NCI-H226 (cell line): ENCODE measurements at places on chromosomes 4 and X.

- no peak for DNase-seq
Observed at GRCh38 chrX:154819771-154820341, 14.6 kb upstream of the MPP1 start.

DNA sequence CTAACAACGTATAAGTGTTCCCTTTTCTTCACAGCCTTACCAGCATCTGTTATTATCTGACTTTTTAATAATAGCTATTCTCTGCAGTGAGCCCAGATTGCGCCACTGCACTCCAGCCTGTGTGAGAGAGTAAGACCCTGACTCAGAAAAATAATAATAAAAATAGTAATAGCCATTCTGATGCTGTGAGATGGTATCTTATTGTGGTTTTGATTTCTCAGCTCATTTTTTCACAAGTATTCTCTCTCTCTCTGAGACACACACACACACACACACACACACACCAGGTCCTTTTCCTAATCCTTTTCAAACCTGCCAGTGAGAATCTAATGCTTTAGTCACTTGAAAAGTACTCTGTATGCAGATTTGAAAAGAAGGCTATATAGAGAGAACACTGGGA is 89.8 kb downstream of the CHIC2 start:
- DNase-seq, result no peak

DNA sequence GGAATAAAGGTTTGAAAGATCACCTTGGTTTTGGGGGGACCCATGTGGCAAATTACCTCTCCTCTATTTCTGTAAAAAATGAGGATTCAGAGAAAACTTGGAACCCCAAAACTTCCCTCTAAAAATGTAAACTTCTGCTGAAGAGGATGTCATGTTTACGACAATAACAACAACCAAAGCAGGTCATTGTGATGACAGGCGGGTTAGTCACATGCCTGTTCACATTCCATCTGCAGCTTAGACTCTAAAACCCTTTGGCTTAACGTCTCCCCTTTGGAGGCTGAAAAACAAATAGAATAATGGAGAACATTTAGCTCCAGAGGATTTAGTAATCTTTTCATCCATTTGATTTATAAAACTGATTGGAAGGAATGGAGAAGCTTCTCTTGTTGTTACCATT is 75.0 kb upstream of the FAM9C start:
- DNase-seq, result no peak

DNA sequence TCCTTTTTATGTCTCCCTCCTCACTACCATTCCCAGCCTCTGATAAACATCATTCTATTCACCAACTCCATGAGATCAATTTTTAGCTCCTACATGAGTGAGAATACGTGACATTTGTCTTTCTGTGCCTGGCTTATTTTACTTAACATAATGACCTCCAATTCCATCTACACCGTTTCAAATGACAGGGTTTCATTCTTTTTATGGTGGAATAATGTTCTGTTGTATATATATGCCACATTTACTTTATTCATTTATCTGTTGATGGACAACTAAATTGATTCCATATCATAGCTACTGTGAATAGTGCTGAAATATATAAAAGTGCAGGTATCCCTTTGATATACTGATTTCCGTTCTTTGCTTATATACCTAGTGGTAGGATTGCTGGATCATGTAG is 503.9 kb downstream of the SMARCA1 start:
- no peak for DNase-seq

- no peak for DNase-seq
Observed at GRCh38 chrX:130974323-130974722, 71.3 kb upstream of the ENOX2 start.

GRCh38 chr4:117425636-117426035 is 340.3 kb upstream of the TRAM1L1 start:
- no peak for DNase-seq

GRCh38 chr4:3231471-3231870 is 17.5 kb upstream of the MSANTD1 start:
- DNase-seq, result no peak

GRCh38 chr4:6632125-6632524 is 8.4 kb upstream of the MRFAP1 start:
- DNase-seq, result no peak

DNA sequence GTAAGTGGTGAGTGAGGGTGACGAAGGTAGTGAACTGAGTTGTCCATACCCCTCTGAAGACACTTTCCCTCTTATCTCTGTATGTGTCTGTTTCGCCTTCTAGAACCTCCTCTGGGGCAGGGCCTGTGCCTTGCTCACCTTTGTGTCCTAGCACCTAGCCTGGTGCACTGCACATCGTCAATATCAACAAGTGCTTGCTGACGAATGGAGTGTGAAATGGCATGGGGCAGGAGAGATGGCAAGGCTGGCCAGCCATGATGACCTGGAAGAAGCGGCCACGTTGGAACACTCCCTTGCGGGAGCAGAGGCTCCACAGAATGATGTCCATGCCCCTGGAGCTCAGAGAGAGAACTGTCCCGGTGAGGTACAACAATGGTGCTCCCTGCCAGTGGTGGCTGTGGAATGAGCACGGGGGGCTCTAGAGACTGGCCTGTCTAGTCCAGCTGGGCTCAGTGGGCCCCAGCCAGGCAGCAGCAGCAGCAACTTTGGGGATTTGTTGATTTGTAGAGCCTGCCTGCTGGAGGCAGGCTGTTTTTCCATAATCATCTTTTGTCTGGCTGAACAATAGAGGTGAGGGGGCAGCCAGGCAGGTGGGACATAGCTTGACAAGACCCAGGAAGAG is 112.2 kb upstream of the PJA1 start:
- DNase-seq, result no peak

- no peak for DNase-seq
Observed at GRCh38 chrX:98405376-98405775, 1521.7 kb downstream of the RPA4 start.

GRCh38 chr4:113809311-113809710 is 47.8 kb upstream of the CAMK2D start:
- no peak for DNase-seq

DNA sequence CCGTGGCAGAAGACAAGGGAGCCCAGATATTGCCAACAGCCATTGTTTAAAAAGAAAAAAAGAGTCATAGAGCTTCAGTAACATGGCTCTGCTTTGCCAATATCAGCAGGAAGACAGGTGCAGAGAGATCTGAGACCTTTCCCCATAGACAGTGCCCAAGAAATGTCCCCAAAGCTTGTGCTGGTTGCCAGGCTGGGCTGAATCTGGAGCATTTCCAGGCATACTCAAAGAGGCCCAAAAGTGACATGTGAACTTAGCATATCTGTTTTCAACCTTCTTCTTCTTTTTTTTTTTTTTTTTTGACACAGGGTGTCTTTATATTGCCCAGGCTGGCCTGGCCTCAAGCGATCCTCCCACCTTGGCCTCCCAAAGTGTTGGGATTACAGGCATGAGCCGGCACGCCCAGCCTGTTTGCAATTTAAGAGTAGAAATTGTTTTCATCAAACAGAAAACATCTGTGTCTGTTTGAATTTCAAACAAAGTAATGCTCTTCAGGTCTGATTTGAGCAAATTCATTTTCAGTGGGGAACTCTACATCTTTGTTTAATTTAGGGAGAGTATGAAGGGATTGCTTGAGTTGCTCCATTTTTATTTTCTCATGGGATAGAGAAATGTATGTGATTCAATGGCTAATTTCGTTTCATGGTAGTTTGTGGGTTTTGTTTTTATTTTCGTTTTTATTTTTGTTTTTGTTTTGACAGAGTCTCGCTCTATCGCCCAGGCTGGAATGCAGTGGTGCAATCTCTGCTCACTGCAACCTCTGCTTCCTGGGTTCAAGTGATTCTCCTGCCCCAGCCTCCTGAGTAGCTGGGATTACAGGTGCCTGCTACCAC is 56.6 kb upstream of the RBM47 start:
- DNase-seq, result no peak

DNA sequence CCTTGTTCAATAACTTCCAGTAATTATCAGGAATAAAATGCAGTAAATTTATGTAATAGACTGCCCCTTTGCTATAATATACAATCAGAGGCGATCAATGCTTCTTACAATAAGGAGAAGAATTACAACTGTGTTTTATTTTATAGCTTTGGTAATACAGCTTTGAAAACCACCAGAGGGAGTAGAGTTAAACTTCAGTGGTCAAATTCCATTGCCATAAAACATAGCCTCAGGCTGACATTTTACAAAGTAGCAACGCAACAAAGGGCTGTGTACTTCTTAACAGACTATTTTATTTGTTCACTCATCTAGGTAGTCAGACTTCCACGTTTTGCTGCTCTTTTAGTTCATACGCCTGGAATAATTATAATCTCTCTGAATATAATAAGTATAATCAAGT is 58.5 kb downstream of the TEX13C start:
- DNase-seq, result no peak

DNA sequence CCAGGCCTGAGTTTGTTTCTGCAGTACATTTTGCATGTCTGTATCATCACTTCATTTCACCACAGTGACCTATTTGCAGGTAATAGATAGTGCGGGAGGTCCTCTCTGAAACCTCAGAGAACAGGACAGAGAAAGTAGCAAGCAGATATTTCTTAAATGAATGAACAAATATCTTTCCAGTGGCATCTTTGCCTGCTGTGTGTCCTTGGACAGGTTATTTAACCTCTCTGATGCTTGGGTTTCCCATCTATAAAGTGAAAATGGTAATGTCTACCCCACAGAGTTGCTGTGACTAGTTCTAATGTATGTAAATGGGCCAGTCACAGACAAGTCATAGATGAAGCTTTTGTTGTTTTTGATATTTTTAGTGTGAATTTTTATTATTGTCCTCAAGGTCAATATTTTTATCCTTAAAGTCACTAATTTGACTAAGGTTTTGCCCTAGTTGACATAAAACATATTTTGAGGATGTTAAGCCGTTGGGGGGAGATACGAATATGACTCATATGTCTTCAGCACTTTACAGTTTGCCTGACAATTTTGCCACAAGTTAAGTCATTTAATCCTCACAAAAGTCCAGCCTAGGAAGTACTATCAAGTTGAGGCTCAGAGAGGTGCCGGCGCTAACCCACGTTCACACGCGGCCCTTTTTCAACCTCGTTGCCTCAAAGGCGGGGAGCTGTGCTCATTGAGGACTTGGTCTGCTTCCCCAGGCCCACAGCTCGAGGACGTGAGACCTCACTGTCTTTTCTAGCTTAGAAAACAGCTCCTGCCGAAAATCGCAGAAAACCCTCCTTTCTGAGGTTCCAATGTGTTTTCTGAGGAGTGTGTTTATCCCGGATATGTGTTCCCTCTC is 126.7 kb upstream of the STX18 start:
- no peak for DNase-seq
